ENCODE measurements at places on chromosomes 2 and 18.

GRCh38 chr2:35548171-35548570 is 807.4 kb upstream of the CRIM1 start:
- DNase-seq = no peak

- no peak for DNase-seq
Observed at GRCh38 chr2:2332381-2332780, 1.3 kb upstream of the MYT1L start.

DNA sequence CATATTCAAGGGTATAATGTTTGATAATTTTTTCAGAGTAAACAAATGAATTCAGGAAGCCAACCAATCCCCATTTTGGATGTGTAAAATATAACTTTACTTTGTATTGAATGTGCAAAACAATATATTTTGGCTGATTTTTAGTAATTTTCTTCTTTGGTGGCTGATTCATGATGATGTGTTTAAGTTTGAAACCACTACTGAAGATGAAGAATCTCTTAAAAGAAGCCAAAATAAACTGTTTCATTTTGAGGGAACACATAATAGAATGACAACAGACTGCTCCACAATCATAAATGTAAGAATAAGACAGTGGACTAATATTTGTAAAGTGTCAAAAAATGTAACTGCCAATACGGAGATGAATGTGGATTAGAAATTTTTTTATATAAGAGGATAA is 52.5 kb upstream of the TRIM43 start:
- DNase-seq = no peak

DNA sequence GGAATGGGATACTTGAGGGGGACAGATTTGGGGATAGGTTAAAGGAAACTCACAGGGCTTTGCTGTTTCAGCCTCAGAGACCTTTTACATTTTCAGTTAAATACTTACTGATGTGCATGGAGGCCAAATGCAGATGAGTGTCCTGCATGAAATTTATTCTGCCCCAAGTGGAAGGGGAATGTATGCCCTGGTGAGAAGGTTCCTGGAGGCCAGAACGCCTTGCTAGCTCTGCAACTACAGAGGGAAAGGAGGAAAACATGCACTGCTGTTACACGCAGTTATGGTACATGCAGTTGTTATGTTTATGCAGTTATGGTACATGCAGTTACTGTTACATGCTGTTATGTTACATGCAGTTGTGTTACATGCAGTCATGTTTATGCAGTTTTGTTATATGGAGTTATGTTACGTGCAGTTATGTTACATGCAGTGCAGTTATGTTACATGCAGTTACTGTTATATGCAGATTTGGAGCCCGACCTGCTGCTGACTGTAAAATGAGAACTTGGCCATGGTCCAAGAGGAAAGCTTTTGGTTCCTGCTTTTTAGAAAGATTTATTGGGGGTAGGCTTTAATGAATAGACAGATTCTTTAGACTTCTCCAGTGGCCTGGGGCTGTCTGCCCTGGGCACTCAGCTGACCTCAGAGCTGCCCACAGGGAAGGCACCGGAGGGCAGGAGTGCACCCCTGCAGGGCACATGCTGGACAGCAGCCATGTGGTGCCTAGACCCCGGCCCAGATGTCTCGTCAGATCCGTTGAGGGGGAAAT is 84.1 kb downstream of the LDLRAD4 start:
- no peak for DNase-seq

GRCh38 chr2:204468746-204469429 is 76.4 kb upstream of the PARD3B start:
- no peak for DNase-seq

DNA sequence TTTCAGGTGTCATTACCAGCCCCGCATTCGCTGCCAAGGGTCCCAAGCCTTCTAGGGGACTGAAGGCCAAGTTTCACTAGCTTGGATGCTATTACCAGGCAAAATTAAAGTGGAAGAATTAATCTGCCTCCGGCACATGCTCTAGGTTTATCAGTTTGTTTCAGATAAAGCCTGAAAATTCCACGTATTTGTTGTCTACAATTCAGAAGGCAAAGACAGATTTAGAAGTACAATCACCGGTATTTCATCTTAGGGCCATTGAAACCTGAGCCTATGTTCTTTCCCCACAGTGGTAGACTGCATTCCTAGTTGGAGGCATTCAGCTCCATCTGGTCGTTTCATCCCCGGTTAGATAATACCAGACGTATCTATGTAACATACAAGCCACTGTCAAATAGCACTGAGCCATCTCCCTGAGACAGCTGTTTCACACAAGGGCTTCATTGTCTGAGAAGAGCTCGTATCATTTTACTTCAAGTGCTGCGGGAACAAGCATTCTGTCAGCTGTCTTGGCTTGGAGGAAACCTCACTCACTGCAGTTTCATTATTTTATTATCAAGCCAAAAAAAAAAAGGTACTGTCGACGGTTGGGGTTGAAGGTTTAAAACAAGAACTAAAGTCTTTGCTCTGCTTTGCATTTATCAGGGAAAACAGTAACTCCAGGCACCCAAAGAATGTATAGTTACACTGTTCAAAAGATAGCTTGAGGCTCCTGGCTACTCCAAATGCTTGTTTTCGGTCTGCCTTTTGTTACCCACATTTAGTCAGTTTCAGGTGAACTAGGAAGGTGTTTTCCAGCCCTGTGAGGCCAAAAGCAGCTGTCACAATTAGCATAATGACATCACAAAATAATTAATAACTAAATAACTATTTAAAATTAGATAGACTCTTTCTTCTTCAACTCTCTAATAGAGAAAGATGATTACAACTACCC is 76.7 kb downstream of the TGIF1 start:
- DNase-seq = peak; percentile 9

- DNase-seq = no peak
Observed at GRCh38 chr18:25990473-25990872, 99.9 kb downstream of the SS18 start.

- DNase-seq = no peak
Observed at GRCh38 chr2:20172273-20173055, 52.5 kb downstream of the SDC1 start.

- no peak for DNase-seq
Observed at GRCh38 chr2:118861731-118862130, 14.3 kb upstream of the EN1 start.

GRCh38 chr2:201932511-201932910 is 101.1 kb upstream of the FZD7 start:
- no peak for DNase-seq

GRCh38 chr2:239268082-239268481 is 132.7 kb downstream of the HDAC4 start:
- DNase-seq = no peak

DNA sequence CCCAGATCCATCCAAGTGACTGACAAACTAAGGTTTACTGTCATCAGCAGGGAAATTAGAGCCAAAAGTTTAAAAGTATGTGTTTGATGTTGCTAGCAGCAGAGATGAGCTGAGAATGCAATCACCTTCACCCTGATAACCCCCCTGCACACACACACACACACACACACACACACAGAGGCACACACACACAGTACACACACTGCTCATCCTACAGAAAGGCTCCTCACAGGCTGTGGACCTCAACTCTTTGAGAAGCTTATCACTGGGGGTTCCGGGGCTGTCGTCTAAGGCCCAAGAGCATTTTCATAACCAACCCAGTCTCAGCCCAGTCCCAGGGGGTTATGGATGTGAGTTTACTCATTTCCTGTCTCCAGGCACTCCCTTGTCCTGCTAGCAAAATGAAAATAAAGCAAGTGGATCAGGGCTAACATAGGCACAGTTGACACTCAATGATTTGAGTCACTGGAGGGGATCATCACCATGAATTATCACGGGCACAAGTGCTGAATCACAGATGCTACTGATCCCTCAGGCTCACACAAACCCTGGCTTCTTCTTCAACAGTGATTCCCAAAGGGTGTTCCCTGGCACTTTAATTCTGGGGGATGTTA is 76.6 kb downstream of the ALK start:
- no peak for DNase-seq

- DNase-seq = no peak
Observed at GRCh38 chr2:10126632-10127026, 4.1 kb downstream of the RRM2 start.

GRCh38 chr18:8469544-8470130 is 139.6 kb upstream of the RAB12 start:
- DNase-seq = no peak

- no peak for DNase-seq
Observed at GRCh38 chr2:205975082-205975949, 110.7 kb downstream of the INO80D start.

DNA sequence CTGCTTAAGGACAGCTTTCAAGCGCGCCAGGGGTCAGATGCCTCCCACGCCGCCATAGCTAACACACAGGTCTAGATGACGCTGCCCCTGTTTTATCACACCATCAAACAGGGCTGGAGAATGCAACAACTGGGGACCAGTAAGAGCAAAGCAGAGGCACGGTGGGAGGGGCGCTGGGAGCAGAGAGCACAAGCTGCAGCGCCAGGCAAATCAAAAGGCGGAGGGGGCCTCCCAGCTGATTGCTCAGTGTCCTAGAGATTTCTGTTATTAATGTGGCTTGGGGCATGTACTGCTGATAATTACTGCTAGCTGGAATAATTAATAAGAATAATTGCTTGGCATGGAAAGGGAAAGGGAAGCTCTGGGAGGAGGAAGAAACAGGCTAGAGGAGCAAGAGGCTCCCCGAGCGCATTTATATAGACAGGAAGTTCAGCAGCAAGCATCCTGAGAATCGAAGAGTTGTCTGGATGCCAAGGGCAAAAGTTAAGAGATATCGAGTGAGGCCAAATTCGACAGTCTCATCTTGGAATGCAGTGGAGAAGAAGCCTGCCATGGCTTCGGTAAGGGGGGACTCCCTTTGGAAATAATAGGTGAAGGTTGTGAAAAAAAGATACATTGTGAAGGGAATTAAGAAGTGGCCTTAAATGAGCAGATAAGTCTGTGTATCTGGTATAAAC is 104.5 kb upstream of the ZNF521 start:
- no peak for DNase-seq

GRCh38 chr2:182887093-182887492 is 20.7 kb upstream of the FRZB start:
- DNase-seq = no peak

DNA sequence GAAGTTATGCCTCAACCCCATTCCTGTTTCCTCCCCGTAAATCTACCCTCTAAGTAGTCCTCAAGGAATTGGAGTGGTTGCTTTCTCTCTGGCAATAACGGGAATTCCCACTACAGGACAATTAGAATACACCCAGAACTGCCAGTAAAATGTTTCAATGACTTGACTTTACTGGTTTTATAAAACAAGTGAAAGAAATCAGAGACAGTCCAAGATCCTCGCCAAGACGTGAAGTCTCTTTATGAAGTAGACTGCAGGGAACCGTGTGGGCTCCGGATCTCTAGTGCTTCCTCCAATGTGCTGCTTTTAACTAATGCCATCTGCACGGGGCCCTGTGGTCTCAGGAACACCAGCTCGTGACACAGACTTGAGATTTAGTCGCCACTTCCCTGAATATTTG is 101.4 kb downstream of the CPO start:
- DNase-seq = no peak

Data from T-helper 2 cell (primary cell).